Testis (tissue), 5 donors: ENCODE measurements at places on chromosomes 13 and 19. TPM values are rescaled to one million over a fixed set of nuclear protein-coding genes. Genes with fewer than 3 reads are reported as not detected.

DNA sequence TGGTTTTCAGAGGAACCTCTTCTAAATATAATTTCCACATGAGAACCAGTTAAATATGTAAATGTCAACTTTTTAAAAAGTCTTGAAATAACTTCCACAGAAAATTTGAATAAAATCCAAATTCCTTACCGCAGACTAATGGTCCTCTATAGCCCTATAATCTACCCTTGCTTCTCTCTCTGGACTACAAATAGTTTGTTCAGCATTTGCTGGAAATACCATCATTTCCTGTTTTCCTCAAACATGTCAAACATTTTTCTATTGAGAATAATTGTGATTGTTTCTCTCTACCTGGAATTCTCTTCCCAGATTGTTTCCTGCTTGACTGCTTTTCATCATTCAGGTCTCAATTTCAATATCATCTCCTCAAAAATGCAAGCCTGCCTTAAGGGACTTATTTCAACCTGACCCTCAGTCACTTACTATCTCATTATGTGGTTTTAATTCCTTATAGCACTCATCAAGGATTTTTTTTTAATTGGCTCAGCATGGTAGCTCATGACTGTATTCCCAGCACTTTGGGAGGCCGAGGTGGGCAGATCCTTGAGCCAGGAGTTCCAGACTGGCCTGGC lies 898.9 kb upstream of the MIR17HG start:
- no peak for DNase-seq

DNA sequence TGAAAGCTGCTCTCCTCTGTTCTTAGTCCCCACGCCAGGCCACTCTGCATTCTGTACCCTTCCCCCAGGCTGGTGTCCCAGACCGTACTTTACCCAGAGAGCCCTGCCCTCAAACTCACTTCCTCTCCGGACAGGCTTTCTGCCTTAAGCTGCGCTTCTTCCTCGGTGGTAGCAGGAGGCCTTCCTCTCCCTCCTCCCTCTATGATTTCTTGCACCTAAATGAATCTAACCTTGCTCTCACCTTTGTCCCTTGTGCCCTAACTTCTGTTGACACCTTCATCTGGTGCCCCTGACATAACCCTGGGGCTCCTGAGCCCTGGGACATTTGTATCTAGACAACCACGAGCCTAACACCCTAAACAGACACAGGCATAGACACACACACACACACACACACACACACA lies 29.6 kb upstream of the CEACAM21 start:
- DNase-seq: no peak

DNA sequence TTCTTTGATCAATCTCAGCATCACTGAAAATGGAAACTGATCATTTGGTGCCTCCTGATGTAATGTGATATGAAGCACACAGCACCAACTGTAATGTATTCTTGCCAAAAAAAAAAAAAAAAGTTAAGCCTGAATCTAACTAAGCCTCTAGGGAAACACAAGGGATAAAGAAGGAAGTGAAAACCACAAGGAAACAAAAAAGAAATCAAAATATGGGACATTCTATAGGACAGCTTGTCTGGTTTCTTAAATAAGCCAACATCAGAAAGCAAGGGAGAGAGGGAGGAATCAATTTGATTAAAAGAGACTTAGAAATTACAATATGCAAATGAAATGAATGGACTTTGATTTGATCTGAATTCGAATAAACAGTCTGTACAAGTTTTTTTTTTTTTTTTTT lies 20.6 kb upstream of the METTL21C start:
- no peak for DNase-seq

Gene CC2D1A
- total RNA-seq: 56.6 TPM

DNA sequence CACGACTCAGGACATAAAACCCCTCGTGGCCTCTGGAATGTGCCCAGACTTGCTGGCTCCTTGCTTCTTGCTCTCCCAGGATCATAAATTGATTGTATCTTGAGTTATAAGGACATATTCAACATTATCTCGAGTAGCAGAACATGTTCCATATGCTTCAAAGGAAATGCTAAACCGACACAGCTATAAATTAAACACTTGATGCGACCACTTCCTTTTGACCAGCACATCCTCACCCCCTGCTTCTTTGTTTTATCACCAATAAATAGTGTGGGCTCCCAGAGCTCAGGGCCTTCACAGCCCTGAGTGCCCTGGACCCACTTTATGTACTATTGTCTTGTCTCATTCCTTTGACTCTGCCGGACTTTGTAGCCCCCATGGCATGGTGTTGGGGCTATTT lies 157.0 kb upstream of the PABPC3 start:
- no peak for DNase-seq

- DNase-seq: no peak
Measured at GRCh38 chr19:43457809-43458208, 7.6 kb downstream of the LYPD3 start.

Gene PNMA8B
- 3.1 TPM for total RNA-seq

Gene KLHL1
- 0.87 TPM for total RNA-seq

DNA sequence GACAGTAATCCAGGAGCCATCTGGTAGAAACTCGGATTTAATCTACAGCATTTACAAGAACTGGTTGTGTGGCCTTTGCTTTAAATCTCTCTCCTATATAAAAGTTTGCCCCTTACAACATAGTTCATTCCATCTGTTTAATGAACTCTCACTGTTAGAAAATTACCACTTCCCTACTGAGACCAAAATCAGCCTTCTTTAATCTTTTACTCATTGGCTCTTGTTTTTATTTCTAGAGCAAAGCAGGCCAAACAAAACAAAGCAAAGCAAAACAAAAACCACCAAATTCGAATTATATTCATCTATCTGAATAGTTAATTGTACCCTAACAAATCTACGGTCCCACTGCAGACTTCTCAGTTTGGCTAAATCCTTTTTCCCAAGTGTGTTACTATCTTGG lies 127.0 kb downstream of the UGGT2 start:
- no peak for DNase-seq

- DNase-seq: no peak
Measured at GRCh38 chr13:96771486-96772367, 222.5 kb downstream of the OXGR1 start.

GRCh38 chr19:18657590-18658365 lies 20.9 kb downstream of the KLHL26 start:
- peak; percentile 95 for DNase-seq

DNA sequence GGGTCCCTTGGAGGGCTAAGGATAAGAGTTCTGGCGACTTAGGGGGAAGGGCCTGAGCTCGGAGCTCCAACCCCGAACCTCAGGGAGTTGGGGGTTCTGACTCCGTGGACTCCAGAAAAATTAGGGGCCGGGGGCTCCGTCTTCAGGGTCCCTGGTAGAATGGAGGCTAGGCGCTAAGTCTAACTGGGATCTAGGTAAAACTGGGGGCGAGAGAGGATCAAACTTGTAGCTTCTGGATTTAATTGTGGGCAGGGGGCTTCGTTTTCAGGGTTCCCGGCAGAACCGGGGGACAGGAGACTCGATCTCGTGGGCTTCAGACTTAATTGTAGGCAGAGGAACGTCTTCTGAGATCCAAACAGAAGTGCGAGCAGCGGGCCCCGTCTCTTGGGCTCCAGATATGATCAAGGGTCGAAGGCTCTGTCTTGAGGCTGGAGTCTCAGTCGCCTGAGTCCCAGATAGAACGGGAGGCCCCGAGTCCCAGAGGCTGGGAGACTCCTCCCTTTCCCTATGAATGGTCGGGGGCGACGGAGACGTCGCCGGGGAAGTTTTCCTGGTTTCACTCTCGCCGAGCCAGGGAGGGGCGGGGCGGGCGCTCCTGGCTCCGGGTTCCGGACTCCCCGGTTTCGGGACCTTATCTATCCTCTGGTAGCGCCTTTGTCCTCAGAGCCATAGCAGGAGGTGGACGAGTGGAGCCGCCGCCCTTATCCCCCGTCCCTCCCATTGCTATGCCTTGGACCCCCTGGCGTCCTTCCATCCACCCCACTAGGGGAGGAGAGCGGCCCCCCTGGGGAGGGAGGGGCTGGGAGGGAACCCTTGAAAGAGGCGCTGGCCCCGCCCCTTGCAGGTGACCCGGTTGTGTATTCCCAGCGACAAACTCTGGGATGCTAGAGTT lies 1.3 kb downstream of the NECTIN2 start:
- DNase-seq: peak; percentile 89
